ENCODE measurements at places on chromosomes 2 and 18.
A peak's percentile ranks its signal among the peaks of the same experiment; 100 is the strongest.

DNA sequence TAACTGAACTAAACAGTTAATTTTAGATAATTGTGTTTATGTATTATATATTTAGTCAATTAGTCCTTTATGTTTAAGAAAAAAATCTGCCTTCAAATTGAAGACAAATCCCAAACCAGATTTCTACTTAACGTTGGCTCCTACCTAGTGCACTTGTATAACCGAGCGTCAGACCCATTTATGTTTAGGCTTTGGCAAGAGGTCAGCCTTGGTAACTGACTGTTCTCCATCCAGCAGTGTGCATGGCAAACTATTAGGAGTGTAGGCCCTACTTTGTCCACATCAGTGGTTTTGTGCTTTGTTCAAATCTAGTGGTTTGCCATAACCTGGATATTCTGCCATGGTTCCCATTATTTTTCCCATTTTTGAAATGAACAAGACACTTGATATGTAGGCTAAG, 114.8 kb downstream of the MIB1 start:
- no peak for DNase-seq

DNA sequence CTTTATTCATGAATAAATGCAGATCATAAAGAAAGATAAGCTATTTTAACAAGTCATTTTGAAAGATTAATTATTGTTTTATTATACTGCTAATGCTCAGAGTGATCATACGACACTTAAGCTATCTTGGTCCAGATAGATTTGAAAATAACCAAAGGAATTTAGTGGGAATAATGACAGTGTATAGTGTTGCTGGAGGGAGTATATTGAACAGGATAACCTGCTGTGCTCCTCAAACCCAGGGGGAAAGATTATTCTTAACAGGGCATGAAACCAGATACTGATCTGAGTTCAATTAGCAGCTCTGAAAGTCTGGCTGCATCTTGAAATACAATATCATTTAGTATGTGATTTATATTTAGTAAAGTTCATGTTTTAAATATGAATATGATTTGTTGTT, 216.3 kb upstream of the ITGA4 start:
- no peak for DNase-seq

DNA sequence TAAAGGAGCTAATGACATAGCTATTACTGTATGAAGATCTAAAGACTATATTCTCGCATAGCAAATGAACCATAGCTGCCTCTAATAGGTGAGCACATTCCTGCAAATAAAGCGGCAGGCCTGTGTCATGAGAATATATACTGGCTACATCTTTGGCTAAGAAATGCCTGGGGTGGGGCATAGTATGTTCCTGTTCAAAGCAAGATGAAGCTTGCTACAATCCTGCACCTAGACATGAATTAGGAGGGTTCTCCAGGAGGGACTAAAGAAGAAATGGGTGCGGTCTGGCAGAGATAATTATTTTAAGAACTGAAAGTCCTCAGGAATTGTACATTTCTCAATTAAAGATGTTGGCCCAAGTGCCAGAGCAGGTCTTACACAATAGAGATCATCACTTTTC, 46.8 kb upstream of the PLA2R1 start:
- DNase-seq: no peak

DNA sequence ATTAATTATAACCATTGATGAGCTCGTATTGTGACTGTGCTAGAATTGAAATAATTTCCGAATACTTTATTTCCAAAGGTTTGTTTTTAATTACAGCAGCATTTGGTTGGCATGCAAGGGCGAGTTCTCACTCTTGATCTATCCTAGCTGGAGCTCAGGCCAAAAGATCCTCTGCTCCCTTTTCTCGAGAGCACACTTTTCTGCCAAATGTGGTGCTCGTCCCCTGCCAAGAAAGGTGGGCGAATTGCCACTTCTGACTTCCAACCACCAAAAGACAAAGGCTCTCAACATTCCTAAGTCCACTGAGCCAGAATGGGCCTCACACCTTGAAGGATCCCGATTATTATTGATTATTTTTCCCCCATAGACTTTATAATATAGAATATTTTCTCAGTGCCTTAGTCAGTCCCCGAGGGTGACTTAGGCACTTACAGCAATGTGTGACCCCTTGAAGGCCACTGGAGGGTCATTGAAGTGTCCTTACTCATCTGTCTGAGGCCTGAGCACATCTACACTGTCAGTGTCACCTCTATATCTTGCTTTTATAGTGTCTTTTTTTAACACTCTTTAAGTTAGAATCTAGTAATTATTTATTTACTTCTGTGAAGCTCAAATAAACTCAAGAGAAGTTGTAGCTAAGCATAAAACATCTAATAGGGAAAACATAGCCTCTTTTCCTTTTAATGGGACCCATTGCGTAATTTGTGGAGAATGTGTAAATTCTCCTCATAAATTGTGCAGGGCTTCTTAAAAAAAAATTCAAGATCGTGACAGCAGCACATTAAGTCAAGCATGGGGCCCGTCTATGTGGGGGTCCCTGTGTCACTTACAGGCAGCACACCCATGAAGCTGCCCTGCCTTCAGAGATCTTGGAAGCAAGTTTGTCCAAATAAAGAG, 98.3 kb downstream of the MEIS1 start:
- no peak for DNase-seq

DNA sequence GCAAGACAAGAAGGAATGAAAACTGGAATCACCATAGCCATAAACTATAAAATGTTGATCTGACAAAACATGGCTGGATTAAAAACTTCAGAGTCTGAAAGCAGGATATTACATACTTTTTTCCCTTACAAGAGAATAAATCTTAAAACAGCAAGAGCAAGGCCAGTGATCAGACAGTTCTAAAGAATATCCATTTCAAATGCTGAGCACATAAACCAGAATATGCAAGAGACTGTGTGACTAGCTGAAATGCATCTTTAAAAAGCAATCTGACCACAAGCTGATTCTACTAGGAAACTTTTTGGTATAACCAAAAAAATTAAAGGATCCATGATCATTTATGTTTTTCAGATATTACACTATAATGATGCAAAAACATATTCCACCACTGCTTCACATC, 120.7 kb upstream of the RNU4ATAC start:
- DNase-seq: no peak

GRCh38 chr2:10284108-10284870, 18.4 kb upstream of the HPCAL1 start:
- no peak for DNase-seq

DNA sequence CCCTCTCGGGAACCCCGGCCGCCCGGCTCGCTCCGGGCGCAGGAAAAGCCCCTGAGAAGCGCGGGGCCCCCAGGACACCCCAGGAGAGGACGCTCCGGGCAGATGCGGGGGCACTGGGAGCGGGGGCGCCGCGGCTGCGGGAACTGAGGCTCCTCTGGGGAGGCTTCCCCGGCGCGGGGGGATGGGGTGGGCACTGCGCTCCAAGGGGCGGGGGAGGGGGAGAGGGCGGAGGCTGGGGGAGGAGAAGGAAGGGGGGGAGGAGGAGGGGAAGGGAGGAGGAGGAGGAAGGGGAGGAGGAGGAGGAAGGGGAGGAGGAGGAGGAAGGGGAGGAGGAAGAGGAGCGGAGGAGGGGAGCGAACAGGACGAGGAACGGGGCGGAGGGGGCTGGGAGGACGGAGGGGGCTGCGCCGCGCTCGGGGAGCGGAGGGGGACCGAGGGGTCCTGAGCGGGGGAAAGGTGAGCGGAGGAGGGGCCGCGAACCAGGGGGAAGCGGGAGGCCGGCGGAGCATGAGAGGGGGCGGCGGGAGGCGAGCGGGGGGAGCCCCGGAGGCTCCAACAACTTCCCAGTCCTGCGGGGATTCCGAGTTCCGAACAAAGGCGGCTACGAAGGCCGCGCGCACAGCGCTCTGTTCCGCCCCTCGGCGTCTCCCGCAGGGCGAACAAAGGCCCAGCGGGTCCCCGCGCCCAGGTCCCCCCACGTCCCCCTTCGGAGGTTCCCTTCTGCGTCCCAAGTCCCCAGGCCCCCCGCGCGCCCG, 742 bp downstream of the PXDN start:
- peak; percentile 73 for DNase-seq

DNA sequence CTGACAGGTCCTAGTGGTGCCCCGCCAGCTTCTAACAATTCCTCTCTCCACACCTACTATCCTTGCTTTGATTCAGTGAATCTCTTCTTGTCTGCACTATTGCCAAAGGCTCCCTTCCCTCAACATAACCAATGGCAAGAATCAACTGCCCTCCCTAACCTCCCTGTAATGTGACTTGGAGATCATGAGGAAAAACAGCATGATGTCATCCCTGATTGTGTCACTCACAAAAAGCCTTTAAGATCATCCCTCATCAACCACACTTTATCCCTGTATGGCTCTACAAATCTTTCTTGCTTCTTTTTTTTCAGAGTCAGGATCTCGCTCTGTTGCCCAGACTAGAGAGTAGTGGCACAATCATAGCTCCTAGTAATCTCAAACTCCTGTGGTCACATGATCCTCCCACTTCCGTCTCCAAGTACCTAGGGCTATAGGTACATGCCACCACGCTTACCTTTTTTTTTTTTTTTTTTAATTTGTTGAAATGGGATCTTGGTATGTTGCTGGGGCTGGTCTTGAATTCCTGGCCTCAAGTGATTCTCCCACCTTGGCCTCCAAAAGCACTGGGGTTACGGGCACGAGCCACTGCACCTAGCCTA, 19.7 kb downstream of the SAP130 start:
- DNase-seq: no peak

- DNase-seq: no peak
These were observed 114.7 kb upstream of the THOC1 start for GRCh38 chr18:382423-382984.

- DNase-seq: no peak
These were observed 99.5 kb downstream of the MAIP1 start for GRCh38 chr2:200054681-200055468.

GRCh38 chr2:240293557-240294461, 141.7 kb upstream of the GPC1 start:
- no peak for DNase-seq

All from ovary (tissue), 10 donors.